ENCODE measurements at places on chromosomes 5 and 9.

GRCh38 chr9:121075251-121076036 lies 689 bp downstream of the CNTRL start:
- H3K27ac ChIP-seq: peak overlapping the region; percentile 93
- H3K36me3 ChIP-seq: no peaks in the 10 kb centered on the region
- H3K4me3 ChIP-seq: peak overlapping the region; percentile 84
- peaks cover 6% of the 10 kb centered on the region for H3K4me1 ChIP-seq
- peaks cover 29% of the 10 kb centered on the region for H3K27me3 ChIP-seq

DNA sequence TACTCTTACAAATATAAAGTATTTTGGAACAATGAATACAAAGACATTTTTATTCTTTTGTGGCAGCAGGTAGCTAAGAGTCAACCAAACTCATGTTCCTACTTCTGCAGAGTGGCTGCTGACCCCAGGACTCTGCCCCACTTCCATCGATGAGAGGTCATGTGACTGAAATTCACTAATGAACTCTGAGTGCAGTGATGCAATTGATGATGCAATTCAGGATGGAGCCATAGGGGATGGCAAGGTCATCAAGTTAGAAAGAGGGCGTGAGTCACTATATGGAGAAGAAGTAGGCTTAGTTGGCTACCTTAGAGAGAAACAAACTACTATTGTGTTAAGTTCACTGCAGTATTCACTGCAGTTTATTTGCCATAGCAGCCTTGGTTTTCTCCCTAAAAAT lies 340.4 kb downstream of the CTNND2 start:
- H3K4me3 ChIP-seq: no peak overlapping the region
- H3K36me3 ChIP-seq: peaks cover 20% of the 10 kb centered on the region
- H3K4me1 ChIP-seq: no peaks in the 10 kb centered on the region
- DNase-seq: no peak

GRCh38 chr5:119019949-119020348 lies 31.6 kb upstream of the DTWD2 start:
- H3K27ac ChIP-seq: no peak overlapping the region
- peaks cover under 1% of the 10 kb centered on the region for H3K36me3 ChIP-seq

DNA sequence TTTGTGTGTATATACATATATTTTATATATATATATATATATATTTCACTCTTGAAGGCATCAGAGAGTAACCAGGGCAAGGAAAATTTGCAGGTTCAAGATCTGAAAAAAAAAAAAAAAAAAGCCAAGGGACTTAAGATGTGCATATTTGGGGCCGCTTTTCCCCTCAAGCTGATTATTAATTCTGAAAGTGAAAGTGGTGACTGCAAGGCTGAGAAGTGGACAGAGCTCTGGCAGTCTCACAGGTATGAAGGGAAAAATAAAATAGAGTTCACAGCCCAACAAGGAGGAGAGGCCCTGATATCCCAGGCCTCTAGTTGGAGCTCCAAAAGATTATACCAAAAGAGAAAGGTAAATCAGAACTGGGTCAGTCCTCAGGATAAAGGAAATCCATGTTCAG lies 234.4 kb upstream of the GAS1 start:
- no peak overlapping the region for H3K27ac ChIP-seq
- DNase-seq: no peak
- peaks cover 3% of the 10 kb centered on the region for H3K27me3 ChIP-seq

DNA sequence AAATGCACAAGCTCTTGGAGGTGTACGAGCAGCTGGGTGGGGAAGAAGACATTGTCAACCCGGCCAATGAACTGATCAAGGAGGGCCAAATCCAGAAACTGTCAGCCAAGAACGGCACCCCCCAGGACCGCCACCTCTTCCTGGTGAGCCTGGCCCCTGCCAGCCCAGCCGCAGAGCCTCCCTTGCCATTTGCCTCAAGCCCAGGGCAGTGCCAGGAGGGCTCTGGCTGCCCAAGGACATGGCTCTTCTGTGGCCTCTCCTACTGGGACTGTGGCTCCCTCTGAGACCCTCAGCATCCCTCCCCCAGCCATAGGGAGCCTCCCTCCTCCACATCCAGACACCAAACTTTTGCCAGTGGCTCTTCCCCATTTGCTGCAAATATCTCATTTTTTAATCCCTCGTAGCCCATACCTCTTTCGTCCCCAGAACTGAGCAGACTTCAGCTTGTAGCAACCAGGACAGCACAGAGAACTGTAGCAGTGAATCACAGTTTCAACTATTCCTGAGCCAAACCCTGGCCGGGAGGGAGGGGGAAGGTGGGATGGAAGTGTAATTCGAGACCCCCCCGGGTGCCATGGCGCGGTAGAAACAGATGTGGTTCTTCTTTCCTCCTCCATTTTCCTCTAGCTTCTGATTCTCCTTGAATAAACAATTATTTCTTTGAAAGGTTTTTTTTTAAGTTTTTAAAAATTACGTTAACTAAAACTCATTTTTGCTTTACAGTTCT lies 44.5 kb upstream of the SUSD3 start:
- no peaks in the 10 kb centered on the region for H3K4me1 ChIP-seq
- DNase-seq: no peak
- H3K36me3 ChIP-seq: peaks cover 6% of the 10 kb centered on the region
- H3K4me3 ChIP-seq: no peak overlapping the region
- H3K27me3 ChIP-seq: no peaks in the 10 kb centered on the region

DNA sequence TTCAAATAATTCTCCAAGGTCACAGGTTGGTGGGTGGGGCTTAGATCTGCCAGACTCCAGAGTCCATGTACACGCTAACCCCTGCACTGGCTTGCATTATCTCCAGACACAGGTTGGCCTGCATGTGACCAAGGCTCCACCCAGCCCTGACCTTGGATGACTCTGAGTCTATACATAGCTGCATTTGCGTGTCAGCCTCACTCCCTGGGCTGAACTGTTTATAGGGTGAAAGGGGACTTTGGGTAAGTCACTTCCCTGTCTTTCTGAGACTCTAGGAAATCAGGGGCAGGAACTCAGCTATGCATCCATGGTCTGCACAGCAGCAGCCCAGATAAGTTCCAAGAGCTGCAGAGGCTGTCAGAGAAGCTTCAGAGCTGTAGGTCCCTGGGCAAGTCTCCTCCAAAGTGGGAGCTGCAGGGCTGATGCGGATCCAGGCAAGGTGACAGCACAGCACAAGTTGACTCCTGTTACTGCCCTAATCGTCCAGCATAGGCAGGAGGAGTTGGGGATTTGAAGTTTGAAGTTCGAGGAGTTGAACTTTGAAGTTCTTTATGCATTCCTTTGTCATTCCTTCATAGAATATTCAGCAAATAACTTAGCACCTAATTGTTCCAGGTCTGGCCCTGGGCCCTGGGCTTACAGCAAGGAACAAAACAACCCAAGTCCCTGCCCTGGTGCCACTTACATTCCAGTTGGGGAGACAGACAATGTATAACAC lies 53.4 kb downstream of the SLC22A5 start:
- H3K27ac ChIP-seq: no peak overlapping the region
- H3K4me1 ChIP-seq: peaks cover 13% of the 10 kb centered on the region
- no peaks in the 10 kb centered on the region for H3K27me3 ChIP-seq

DNA sequence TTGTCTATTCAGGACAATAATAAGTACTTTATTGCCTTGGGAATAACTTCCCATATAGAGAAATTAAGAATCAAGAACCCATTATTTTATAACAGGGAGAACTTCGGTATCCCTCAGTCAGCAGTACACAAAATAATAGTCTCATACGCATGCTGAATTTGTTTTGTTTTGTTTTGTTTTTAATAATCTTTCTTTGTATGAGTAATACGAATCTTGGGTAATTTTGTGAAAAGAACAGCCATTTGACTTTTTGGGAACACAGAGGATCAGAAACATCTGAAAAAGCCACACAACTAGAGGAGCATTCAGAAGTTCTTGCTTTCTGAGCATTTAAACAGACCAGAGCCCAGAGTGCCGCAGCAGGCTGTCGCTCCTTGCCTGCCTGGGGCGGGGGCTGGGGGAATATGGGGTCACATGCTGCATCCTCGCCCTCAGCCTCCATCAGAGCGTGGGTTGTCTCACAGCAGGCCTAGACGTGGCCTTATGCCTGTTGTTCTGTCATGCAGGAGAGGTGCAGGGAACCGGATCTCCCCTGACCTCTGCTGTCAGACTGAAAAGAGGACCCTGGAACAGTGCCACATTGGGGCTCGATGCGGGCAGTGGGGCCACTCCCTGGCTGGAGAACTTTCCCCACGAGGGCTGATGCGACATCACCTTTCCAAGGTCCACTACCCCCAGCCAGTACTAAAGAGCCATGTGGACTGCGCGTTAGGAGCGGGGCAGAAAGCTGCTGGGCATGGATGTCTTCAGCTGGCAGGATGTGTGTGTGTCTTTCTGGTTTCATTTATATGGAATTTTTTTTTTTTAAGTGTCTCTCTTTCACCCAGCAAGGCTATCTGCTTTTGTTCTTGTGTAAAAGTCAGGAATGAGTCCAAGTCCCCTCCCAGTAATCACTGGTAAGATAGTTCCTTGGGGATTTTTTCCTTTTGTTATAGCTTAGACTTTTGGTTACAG lies 133.4 kb upstream of the OTULINL start:
- peaks cover 8% of the 10 kb centered on the region for H3K36me3 ChIP-seq
- H3K4me3 ChIP-seq: no peak overlapping the region
- no peaks in the 10 kb centered on the region for H3K27me3 ChIP-seq

DNA sequence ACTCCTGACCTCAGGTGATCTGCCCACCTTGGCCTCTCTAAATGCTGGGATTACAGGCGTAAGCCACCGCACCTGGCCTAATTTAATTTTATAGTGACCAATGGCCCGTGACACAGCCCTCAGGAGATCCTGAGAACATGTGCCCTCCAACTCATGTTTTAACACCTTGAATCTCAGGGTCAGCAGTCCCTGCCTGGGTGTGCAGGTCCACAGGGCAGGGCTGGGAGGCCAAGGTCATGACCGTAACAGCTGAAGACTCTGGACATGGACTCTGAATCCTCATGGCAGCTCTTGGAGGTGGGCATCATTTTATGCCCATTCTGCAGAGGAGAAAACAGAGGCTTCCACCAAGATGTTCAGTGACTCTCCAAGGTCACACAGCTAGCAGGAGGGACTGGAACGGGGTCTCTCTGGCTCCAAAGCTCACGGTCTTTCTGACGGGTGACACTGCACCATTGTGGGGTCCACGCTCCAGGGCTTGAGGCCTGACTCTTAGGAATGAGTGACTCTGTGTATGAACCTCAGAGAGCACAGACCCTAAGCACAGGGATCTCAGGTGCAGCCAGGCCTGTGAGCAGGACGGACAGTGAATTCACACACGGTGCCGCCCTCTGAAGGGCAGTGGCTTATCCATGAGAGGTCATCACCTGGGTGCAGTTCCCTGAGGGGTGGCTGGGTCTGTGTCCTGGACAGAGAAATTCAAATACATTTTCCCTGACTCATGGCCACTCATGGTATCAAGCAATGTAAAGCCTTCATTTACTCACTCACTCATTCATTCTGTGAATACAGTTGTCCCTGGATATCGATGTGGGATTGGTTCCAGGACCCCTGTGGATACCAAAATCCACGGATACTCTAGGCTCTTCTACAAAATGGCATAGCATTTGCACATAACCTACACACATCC lies 32.8 kb upstream of the LAMC3 start:
- no peak overlapping the region for H3K4me3 ChIP-seq
- H3K27me3 ChIP-seq: peaks cover 31% of the 10 kb centered on the region
- no peak for DNase-seq
- no peaks in the 10 kb centered on the region for H3K4me1 ChIP-seq
- H3K27ac ChIP-seq: no peak overlapping the region

- H3K4me3 ChIP-seq: no peak overlapping the region
- H3K4me1 ChIP-seq: no peaks in the 10 kb centered on the region
- no peaks in the 10 kb centered on the region for H3K36me3 ChIP-seq
- H3K27me3 ChIP-seq: peaks cover 3% of the 10 kb centered on the region
- no peak overlapping the region for H3K27ac ChIP-seq
- no peak for DNase-seq
These were observed 197.1 kb downstream of the ZNF462 start for GRCh38 chr9:107060062-107060461.

DNA sequence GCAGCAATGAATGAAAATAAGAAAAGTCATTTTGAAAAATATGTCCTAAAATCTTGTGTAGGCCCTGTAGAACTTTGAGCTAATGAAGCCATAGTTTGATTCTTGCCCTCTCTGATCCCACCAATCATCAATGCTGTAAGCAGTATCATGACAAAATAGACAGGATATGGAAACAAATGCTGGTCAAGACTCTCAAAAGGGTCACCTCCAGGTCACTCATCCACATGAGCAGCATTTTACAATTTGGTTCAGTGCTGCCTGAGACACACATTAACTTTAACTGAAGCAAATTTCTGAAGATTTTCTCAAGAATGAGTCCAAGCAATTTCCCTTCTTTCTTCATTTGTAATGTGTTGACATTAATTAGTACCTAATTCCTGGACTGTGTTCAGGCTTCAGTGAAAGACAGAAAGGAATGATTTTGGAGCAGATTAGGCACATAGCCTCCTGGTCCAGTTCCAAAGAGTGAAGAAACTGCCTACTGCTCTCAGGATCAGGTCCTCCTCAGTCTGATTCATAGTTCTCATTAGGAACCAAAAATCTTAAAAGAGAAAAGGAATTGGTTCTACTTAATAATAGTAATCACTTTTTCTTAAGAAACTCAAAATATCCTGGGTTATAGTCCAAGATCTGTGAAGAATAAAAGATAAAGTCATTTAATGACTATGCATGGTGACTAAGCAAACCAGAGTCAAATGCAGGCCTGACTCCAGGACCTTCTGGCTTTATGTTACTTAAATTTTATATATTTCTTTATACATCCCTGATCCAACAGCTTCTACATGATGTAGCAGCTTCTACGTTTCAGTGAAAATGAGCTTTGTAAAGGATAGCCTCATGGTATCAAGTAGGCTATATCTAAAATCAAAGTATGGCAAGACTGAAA lies 192.1 kb upstream of the RGMB start:
- no peaks in the 10 kb centered on the region for H3K27me3 ChIP-seq
- no peak for DNase-seq
- H3K4me3 ChIP-seq: no peak overlapping the region
- peaks cover 1% of the 10 kb centered on the region for H3K4me1 ChIP-seq

- no peaks in the 10 kb centered on the region for H3K4me1 ChIP-seq
- H3K4me3 ChIP-seq: no peak overlapping the region
- peaks cover 12% of the 10 kb centered on the region for H3K27me3 ChIP-seq
- no peak for DNase-seq
- H3K36me3 ChIP-seq: no peaks in the 10 kb centered on the region
- no peak overlapping the region for H3K27ac ChIP-seq
These were observed 13.8 kb downstream of the ANKRD33B start for GRCh38 chr5:10577371-10578292.

- H3K4me3 ChIP-seq: no peak overlapping the region
- H3K27me3 ChIP-seq: no peaks in the 10 kb centered on the region
- no peaks in the 10 kb centered on the region for H3K36me3 ChIP-seq
- no peaks in the 10 kb centered on the region for H3K4me1 ChIP-seq
- no peak overlapping the region for H3K27ac ChIP-seq
- DNase-seq: no peak
These were observed 139.1 kb downstream of the TMEM38B start for GRCh38 chr9:105833271-105833975.

- no peaks in the 10 kb centered on the region for H3K36me3 ChIP-seq
- H3K4me1 ChIP-seq: peaks cover 5% of the 10 kb centered on the region
- no peak overlapping the region for H3K4me3 ChIP-seq
- peaks cover 18% of the 10 kb centered on the region for H3K27me3 ChIP-seq
These were observed 14.4 kb upstream of the SCGB3A1 start for GRCh38 chr5:180605554-180606214.

GRCh38 chr5:128426090-128426534 lies 111.9 kb downstream of the FBN2 start:
- H3K27ac ChIP-seq: no peak overlapping the region
- H3K36me3 ChIP-seq: no peaks in the 10 kb centered on the region
- H3K27me3 ChIP-seq: no peaks in the 10 kb centered on the region
- no peak for DNase-seq
- no peak overlapping the region for H3K4me3 ChIP-seq
